ENCODE measurements at places on chromosomes 16 and 17.

- no peak for DNase-seq
These were observed 356.4 kb downstream of the FOXL1 start for GRCh38 chr16:86934581-86935375.

DNA sequence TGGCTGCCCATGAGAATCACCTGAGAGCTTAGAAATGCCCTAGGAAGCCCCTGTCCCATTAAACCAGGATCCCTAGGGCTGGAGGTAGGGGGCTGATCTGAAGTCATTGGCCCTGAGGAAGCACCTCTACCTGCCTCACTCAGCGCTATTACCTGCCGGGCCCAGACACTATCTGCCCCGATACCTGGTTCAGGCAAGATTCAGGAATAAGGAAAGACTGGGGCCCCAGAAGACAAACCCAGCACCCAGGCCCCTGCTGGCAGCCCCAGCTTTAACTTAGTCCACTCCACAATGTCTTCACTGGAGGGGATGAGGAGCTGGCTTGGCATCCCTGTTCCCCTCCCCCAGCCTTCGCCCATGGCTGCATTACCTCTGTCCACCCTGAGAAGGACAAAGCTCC, 126.3 kb downstream of the GAS7 start:
- DNase-seq, result no peak

- DNase-seq, result no peak
These were observed 13.2 kb downstream of the BEAN1 start for GRCh38 chr16:66440271-66440802.

GRCh38 chr17:80262775-80263244, 2.2 kb downstream of the RNF213 start:
- no peak for DNase-seq

GRCh38 chr17:56257075-56257474, 103.8 kb downstream of the ANKFN1 start:
- DNase-seq, result no peak

DNA sequence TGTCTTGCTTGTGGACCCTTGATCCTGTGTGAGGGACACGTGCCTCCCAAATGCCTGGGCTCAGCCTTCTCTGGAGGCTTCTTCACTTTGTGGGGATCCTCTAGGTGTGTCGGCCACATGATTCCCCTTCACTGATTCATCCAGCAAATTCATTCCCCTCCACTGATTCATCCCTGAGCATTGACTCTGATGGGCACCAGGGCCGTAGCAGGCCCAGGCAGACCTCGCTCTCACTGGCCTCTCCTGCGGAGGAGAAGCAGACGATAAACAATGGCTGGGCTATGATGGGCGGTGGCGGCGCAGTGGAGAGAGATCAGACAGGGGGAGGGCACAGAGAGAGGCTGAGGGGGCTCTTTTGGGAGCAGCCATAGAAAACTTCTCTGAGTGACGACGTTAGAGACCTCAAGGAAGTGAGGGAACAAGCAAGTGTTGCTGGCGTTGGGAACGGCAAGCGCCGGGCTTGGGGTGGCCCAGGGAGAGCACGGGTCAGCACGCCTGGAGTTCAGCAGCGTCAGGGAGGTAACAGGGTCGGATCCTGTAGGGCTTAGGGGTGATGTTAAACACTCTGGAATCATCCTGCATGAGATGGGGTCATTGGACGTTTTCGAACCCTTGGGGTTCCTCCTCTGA, 17.5 kb upstream of the RPTOR start:
- no peak for DNase-seq

GRCh38 chr16:30358990-30359870, 4.1 kb upstream of the CD2BP2 start:
- no peak for DNase-seq

DNA sequence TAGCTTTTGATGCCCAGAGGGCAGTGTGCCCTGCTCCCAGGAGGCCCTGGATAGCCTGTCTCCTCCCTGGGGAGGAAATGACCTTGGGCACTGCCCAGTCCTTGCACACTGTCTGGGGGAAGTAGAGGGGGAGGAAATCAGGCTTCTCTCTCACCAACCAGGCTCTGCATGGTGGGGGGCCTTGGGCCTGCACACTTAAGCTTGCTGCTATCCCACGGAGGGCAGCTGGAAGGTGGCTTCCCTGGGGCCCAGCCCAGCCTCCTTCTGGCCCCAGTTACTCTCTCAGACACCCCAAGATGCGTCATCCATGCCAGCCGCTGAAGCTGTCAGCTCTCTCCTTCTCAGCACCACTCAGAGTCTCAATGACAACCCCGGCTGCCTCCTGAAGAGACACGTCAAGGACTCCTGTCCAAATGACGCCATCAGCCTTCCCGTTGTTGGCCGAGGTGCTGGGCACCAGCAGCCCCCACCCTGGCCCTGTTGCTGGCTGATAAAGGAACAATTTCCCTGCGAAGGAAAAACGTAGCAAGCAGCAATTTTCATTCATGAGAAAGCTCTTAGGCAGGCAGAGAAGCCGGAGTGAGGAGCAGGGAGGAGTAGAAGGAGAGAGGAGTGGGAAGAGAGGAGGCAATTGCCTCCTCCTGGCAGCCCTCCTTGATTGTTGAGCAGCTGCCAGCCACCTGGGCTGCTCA, 95.5 kb downstream of the SDK2 start:
- no peak for DNase-seq

GRCh38 chr16:82183004-82183397, 13.0 kb upstream of the MPHOSPH6 start:
- DNase-seq, result no peak

- DNase-seq, result peak; percentile 72
These were observed at the start of gene KANSL1 for GRCh38 chr17:46193151-46193625. Gene KANSL1 (minus strand): TSS chr17:46193429. CDS start chr17:46172143, 21,286 bp downstream.

- no peak for DNase-seq
These were observed 89.5 kb downstream of the VAT1L start for GRCh38 chr16:77877712-77878347.

DNA sequence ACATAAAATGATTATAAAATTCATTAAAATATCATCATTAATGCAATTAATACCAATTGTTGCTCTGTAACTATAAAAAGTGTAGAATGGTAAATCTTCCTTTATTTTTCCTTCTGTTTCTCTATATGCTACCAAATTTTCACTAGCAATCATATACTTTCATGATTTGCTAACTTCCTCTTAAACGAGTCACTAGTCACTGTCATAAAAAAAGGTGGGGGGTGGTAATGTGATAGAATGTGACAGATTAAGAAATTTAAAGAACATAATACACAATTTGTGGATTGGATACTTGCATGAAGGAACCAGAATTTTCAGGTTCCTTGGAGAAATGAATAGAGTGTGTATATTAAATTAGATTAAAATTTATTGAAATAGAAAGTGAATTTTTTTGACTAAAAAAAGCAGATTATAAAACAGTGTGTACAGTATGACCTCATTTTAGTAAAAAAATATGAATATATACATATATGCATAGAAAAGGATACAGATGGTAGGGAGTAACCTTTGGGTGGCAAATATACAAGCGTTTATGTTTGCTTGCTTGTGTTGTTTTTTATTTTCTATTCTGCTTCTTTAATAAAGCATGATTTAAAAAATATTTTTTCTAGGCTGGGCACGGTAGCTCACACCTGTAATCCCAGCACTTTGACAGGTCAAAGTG, 56.7 kb upstream of the C17orf78 start:
- DNase-seq, result no peak

DNA sequence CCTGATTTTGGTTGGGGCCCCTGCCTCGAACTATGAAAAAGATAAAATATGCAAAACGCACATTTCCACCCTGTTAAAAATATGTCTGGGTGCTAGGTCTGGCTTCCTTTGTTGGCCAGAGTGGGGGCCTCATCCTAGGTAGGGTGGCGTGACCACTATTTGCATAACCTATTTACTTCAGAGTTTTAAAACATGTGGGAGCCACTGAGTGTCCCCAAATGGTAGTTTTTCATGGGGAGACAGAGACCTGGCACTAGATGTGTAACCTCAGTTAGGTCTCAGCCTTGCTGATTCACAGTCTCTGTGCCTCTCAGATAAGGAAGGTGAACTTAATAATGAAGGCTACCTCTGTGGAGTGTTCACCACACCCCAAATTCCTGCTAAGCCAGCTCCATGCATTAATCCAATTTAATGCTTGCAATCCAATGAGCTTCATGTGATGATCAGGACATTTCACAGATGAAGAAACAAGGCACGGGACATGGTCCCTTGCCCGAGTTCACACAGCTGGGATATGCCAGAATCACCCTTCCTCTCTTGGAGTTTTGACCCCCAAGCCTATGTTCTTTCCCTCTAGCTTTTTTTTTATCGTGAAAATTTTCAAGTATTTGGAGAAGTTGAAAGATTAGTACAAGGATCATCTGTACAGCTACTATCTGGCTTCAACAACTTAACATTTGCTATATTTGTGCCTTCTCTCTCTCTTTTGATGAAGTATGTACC, 103.4 kb downstream of the IRF8 start:
- no peak for DNase-seq

DNA sequence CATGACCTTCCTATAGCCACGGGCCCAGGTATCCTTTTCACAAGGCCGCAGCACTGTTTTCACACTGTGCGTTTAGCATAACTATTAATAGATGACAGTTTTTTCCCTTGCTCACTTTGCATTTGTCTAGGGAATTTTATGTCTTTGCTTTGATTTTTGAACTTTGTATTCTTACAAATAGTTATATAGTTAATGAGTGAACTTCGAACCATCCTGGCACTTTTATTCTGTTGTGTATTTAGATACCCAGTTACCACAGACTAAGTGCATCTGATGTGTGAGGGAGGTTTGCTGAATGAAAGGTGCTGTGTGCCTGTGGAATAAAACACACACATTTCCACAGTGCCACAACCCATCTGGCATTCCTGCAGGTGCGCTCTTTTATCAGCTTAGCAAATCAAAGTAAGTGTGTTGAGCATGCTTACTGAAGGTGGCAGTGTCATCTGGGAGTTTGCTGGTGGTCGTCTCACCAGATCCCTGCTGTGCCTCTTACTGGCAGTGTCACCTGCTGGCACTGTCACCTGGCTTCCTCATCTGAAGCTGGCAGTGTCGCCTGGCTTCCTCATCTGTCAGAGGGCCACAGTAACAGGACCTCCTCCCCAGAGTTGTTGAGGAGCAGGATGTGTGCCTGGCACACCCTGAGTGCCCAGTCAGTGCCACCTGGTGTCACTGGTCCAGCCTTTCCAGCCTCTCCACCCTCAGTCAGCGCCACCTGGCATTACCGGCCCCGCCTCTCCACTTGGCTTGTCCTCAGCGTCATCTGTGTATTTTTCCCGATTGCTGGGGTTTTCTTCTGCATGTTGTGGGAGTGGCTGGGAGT, 37.6 kb downstream of the USP10 start:
- DNase-seq, result peak; percentile 74

DNA sequence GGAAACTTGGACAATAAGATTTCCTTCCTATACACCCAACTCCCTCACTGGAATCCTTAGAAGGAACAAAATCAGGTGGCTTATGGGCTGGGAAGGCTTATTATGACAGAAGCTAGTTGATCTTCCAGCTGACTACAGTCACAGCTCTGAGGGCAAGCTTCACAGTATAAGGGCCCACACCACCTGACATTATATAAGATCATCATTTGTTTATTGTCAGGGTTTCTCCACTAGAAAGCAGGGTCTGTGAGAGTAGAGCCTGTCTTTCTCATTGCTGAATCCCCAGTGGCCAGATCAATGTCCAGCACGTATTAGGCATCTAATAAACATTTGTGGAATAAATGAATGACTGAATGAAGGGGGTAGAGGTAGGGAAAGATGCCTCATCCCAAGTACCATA, 57.8 kb upstream of the PHOSPHO1 start:
- DNase-seq, result no peak

GRCh38 chr16:48433850-48434530, 48.8 kb upstream of the SIAH1 start:
- DNase-seq, result no peak

DNA sequence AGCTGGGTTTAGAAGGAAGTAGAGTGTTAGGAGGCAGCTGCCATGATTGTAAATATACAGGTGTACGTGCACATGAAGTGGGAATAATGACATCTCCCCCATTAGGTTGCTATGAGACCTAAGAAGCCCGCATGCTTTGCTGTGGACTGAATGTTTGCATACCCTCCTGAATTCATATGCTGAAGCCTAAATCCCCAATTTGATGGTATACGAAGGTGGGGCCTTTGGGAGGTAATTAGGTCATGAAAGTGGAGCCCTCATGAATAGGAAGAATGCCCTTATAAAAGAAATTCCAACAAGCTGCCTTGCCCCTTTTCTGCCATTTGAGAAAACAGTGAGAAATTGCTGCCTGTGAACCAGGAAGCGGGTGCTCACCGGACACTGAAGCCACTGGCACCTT, 44.0 kb downstream of the CCDC182 start:
- DNase-seq, result no peak

GRCh38 chr17:20122254-20122879, 113.2 kb downstream of the SPECC1 start:
- no peak for DNase-seq

GRCh38 chr17:64066716-64067115, 46.3 kb upstream of the ICAM2 start:
- no peak for DNase-seq

DNA sequence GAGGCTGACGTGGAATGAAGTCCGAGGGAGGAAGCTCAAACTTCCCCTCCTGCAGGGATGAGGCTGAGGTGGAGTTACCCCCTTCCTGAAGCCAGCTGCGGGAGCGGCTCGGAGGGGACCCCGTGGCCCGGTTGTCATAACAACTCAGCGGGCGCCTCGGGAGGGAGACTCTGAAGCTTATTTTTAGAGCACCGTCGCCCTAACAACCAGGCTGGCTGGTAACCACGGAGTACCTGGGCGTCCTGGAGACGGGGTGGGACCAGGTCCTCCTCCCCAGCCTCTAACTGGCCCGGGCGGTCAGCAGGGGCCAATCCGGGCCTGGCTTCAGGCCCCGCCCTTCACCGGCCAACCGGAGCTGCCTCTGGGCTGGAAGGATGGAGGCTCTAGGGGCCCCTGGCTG, 27.7 kb downstream of the NECAB2 start:
- no peak for DNase-seq

GRCh38 chr17:78375401-78376151, 2.9 kb upstream of the PGS1 start:
- DNase-seq, result no peak
